ENCODE measurements at places on chromosomes 12 and 14.

DNA sequence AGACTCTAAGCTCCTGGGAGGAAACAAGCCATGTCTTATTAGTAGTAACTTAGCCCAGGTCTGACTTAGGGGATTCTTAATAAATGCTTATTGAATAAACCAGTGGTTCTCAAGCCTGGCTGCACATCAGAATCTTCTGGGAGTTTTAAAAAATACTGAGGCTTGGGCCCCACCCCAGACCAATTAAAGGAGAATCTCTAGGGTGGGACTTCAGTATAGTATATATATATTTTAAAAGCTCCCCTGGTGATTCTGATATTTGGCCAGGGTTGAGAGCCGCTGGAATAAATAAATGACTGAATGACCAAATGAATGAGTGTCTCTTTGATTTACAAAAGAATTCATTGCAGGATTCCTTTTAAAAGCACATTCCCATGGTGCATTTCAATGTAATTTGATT is 151.5 kb upstream of the GSC start:
- DNase-seq: no peak

GRCh38 chr14:104129556-104129955 is 8.8 kb upstream of the KIF26A start:
- no peak for DNase-seq

DNA sequence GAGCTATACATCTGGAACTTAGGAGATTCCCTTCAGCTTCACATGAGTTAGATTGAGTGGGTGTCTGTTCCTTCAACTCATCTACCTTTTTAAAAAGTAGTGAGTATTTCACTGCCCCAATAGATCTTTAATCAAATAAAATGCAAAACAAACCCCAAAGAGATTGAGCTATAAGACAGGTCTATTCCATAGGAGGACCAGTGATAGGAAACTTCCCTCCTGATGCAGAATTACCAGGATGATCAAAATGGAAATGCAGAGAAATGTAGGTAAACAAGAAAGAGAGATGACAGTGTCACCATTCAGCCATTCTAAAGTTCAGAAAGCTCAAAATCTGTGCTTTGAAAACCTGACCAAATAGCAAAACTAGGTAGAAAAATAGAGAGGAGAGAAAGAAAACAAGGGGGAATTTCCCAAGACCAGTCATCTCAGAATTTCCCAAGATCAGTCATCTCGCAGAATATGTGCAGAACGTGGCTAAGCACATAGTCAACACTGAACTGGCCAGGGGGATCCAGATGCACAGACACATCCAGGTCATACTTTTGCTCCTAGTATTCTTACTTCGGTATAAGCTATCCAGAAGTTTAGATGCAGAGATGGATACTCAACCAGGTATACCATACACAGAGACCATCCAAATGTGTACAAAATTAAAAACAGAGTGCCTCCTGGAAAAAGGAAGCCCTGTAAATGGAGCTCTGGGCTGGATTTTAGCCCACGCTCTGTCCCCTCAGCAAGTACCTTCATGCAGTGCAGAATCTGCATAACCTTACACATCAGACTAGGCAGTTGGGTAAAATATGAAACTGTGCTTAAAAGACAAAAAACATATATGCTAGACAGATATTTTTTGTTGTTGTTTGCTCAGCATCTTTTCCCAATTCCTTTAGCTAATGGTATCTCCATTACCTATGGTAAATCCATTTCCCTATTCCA is 27.4 kb downstream of the SLC41A2 start:
- DNase-seq: no peak

DNA sequence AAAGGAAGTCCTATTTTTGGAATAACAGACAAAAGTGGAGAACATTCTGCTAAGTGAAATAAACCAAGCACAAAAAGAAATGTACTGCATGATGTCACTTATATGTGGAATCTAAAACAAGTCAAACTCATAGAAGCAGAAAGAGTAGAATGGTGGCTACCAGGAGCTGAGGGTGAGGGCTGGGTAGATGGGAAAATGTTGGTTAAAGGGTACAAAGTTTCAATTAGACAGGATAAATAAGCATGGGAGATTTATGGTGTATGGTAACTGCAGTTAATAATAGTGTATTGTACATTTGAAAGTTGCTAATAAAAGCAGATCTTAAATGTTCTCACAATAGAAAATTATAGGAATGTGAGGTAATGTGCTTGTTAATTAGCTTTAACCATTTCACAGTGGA is 12.8 kb downstream of the LUM start:
- no peak for DNase-seq

DNA sequence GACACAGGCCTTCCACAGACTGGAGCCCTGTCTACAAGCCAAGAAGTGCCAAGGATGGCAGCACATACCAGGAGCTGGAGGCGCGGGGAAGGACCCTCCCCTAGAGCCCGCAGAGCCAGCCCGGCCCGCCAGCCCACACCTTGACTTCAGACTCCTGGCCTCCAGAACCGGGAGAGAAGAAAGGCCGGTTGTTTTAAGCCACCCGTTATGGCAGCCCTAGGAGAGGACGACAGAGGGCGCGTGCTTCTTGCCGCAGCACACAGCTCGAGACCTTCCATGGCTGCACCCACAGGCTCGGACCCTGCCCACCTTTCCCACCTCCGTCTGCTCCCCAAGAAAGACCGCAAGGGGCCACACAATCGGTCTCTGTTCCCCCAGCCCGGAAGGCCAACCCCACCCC is 53.7 kb downstream of the RNF34 start:
- no peak for DNase-seq

GRCh38 chr12:47545938-47546609 is 159.8 kb downstream of the RPAP3 start:
- no peak for DNase-seq

- DNase-seq: no peak
Measured at GRCh38 chr14:105494606-105494929, 3.5 kb downstream of the TEDC1 start.

- no peak for DNase-seq
Measured at GRCh38 chr12:109999983-110000505, 814 bp downstream of the ANKRD13A start.

DNA sequence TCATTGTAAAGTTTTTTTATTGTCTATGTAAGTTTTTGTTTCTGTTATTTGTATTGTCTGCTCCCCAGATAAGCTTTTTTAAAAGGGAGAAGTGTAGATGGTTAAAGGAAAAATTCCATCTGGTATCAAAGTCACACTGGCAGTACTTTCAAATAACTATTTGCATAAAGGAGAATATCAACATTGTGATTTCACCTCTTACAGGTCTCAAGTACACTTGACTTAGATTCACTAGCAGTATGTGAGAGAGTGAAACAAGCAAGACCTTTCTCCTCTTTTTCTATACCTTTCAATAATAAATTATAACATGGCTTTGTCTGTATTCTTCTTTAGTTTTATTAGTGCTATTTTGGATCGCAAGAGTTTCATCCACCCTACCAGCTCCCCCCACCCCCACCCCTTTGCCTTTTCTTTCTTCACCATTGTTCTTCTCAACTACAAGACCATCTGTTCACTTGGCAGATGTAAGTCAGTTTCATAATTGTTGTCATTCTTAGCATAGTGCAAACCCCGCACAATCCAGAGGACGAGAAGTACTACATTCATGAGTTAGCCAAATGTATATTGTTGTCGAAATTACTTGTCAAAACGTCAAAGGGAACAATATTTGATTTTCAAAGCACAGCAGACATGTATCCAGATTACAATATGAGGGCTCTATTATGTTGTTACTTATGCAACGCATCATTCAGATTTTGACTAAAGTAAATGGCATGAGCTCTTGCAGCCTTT is 602.7 kb upstream of the FLRT2 start:
- DNase-seq: no peak

DNA sequence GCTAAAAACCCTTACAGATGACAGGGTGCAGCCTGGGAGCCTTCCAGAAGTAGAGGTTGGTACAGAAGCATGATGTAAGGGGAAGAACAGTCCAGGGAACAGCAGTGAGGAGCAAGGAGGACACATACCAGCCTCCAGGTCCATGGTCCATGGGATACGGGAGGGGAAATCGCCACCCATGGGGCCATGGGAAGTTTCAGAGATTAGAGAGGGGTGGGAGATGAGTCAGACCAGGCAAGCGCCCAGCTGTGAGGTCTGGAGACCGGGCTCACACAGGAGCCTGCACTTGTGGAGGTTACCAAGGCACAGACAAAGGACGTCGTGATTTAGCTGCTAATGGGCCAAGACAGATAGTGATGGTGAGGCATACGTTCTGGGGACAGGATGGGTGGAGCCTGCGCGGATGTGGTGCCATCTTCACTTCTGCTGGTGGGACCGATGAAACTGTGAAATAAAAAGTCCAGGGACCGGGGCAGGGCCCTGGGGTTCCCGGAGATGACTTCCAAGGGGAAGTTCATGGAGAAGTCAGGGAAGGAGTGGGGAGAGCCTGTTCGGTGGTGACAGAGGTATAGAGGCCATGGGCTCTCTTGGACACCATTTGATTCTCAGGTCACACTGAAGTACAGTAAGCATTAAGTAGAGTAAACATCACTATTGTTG is 17.7 kb upstream of the LRP1-AS start:
- no peak for DNase-seq

DNA sequence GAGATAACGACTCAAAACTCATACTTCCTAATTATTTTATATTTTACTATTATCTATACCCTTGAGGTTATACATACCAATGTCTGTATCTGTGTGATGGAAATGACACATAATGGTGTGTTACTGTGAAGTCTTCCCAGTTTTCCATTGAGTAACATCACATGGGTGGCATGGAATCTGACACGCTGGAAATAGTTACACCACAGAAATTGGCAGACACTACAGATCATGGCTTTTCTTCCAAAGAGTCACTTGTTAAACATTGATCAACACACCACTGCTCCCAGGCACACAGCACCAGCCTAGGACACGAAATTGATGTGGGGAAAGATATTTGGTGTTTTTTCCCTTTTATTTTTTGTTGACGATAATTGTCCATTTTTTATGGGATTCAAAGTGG is 33.0 kb upstream of the VWF start:
- DNase-seq: no peak

DNA sequence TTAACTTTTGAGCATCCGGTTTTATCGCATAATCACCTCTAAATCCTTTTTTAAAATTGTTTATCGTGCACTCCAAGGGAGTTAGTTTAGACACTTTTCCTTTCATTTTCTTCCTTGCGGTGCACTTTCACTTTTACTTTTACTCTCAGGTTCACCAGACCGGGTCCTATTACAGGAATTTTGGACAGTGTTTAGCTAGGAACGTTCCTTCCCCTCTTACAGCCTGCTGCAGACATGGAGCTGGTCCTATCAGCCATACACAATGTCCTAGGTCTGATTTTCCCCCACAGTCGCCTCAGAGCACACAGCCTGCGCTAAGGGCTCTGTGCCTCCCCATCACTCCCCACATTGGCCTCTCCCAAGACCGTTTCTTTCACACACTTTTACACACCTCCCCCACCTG is 103.9 kb downstream of the ALG10 start:
- DNase-seq: no peak

- no peak for DNase-seq
Measured at GRCh38 chr14:24935796-24936195, 114.2 kb downstream of the STXBP6 start.

DNA sequence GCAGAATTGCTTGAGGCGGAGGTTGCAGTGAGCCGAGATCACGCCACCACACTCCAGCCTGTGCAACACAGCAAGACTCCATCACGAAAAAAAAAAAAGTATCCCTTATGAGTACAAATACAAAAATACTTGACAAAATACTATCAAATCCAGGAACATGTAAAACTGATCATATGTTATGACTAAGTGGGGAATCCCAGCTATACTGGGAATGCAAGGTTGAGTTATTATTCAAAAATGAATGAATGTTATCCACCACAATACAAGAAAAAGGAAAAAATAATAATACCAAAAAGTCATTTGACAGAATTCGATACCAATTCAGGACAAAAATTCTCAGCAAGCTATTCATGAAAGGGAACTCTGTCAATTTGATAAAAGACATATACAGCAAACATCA is 32.6 kb downstream of the MOK start:
- no peak for DNase-seq

- no peak for DNase-seq
Measured at GRCh38 chr12:95319694-95320331, 102.2 kb downstream of the VEZT start.

GRCh38 chr12:80415466-80415865 is 28.6 kb upstream of the PTPRQ start:
- no peak for DNase-seq

DNA sequence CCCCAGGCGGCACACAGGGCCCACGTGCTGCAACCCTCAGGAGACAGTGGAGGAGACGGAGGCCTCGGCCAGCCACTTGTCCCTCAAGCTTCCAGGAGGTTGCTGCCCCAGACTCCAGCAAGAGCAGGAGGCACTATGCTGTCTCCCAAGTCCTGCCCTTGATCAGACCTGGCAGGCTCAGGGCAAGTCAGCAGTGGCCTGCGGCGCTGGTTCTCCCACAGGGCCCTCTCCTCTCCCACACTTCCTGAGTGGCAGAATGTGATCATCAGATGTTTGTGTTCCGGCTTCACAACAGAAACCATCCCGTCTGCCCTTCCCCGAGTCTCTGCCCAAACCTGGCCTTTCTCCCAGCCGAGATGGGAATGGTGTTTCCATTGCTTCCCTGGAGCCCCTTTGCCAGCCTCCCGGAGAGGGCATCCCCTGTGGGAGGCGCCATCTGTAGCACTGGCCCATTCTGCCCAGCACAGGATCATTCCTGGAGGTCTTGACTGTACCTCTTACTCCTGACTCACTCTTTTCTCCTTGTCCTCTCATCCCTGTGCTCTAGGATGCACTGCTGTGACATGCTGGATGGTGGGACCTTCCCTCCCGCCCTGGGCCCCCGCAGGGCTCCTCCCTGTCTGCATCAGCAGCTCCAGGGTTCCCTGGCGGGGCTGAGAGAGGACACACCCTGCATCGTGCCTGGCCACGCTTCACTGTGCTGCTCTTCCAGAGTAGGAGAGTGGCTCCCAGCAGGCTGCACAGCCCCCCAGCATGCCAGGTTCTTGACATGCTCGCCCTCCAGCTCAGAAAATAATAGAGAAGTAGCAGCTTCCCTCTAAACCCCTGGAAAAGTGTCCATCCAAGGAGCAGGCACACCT is 114.7 kb upstream of the FKBP4 start:
- DNase-seq: no peak

DNA sequence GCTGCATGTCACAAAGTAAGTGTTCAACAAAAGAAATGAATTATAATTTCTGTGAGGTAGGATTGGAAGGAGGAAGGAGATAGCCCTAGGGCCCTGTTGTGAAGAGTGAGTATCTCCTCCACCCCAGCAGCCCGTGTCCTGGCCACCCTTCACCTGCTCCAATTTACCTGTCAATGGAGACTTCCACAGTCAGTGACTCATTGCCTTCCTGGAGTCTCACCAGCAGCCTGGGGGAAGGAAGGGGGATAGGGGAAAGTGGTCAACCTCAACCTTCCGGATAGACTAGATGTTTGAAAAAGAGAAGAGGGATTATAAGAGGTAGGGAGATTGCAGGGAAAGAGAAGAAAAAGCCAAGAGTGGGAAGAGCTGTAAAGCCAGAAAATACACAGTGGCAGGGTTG is 9.2 kb downstream of the STAT2 start:
- DNase-seq: no peak

- peak; percentile 65 for DNase-seq
Measured at GRCh38 chr14:76776428-76777251, 15.4 kb downstream of the VASH1 start.
